ENCODE measurements at places on chromosomes 6 and 20.

DNA sequence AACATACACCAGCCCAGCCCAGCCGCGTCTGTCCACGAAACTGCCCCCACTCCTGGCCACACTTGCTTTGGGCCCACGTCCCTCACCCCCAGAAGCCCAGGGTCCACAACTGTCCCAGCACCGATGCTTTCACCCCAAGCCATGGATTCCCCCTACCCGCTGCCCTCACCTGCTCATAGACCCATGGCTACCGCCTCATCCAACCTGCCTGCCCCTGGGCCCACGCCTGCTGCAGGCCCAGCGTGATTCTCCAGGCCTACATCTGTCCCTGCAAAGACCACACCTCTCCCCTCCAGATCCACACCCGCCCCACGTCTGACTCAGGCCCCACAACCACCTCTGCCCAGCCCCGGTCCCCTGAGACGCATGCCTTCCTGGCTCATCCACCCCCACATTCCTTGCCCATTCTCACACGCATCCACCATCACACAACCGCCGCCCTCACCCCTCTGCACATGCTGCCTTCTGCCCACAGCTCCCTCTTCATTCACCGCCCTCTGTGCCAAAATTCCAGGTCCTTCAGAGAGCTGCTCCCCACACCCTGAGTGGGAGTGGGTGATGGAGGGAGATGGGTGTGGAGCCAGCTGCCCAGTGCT lies 86.7 kb downstream of the GRM4 start:
- no peak for DNase-seq

GRCh38 chr6:11460001-11460668 lies 77.4 kb upstream of the TMEM170B start:
- peak; percentile 5 for DNase-seq

DNA sequence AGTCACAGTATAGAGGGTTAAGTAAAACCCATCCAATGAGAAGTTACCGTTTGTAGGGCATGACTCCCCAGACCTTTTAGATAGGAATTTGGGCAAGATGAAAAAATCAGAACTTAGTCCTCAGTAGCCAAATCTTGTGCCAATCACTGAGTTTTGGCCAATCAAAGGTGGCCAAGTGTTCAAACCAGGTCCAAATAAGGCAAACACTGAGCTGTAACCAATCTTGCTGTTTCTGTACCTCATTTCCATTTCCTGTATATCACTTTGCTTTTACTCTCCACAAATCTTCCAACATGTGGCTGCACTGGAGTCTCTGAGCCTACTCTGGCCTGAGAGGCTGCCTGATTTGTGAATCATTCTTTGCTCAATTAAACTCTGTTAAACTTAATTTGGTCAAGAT lies 81.8 kb upstream of the GPR6 start:
- DNase-seq, result no peak

DNA sequence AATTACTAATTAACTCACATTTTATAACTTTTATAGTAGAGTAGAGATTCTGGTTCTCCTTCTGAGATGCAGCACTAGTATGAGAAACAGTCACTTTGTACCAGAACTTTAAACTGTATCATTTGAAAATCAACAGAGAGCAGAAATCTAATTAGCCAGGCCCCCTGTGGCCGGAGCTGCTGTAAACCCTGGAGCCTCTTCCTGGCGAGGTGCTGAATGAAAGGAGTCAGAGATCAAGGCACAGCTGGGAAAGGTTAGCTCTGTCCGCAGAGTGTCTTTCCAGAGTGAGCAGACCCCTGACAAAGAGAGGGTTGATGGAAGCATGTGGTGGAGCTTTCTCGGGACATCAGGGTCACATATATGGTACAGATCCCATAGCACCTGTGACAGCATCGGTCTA lies 703.8 kb downstream of the RFPL4B start:
- no peak for DNase-seq

- DNase-seq, result no peak
Observed at GRCh38 chr6:132931936-132932514, 117.7 kb downstream of the RPS12 start.

GRCh38 chr20:11012975-11013374 lies 339.2 kb upstream of the JAG1 start:
- no peak for DNase-seq

- DNase-seq, result no peak
Observed at GRCh38 chr20:34083137-34083536, 28.9 kb downstream of the EIF2S2 start.

GRCh38 chr6:127147534-127147933 lies 29.1 kb downstream of the RSPO3 start:
- no peak for DNase-seq

DNA sequence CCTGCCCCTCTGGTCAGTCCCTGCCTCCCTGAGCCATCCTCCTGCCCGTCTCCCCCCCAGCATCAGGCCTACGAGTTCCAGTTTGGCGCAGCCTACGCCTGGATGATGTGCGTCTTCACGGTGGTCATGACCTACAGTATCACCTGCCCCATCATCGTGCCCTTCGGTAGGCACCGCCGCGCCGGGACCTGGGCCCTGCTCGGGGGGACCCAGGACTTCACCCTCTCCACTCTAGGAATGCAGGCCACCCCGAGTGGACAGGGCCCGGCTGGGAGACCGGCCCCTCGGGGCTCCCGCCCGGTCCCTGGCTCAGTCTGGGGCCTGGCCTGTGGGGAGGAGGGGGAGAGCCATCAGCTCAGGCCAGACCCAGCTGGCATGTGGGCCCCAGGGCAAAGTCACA lies 6.1 kb upstream of the CAPN11 start:
- DNase-seq, result no peak

GRCh38 chr6:37709250-37709931 lies 11.7 kb upstream of the MDGA1 start:
- DNase-seq, result no peak

- DNase-seq, result no peak
Observed at GRCh38 chr6:21200134-21200870, 393.2 kb upstream of the SOX4 start.

DNA sequence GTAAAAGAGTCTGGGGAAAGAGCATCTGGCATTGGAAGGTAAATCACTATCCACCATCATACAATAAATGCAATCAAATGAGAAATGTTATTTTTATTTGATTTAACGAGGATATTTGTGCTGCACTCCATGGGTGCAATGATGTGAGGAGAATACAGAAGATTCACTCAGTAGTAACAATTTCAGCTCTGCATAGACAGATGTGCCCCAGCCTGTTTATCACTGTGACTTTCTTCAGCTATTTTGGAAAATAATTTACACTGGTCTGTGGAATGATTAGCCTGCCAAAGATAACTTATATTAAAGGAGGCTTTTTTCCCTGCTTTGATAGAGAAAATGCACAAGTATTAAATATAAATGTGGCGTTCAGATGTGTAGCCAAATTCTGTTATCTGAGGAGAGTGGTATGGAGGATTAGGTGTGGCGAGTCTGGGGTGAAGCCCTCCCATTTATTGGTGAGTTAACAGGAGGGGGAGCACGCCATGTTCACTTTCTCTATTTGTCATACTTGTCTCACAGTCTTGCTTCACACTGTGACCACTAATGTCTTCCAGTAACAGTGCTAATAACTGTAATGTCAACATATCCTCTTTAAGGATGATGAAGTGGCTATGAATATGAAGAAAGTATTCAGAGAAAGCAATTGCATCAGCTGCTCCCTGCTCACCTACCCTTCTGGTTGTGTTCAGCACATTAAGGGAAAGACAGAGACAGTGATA lies 645.6 kb downstream of the MMUT start:
- DNase-seq, result no peak

GRCh38 chr6:36821581-36822335 lies 17.5 kb downstream of the CPNE5 start:
- DNase-seq, result no peak

All from stimulated activated CD4-positive, alpha-beta T cell treated with anti-CD3 and anti-CD28 coated beads, Interleukin-4, amount 100 ng/mL, for 24 hours (primary cell).